ENCODE measurements at places on chromosomes 6 and 20.

- DNase-seq: no peak
Measured at GRCh38 chr20:64265201-64265600, 9.7 kb downstream of the PCMTD2 start.

GRCh38 chr20:43776691-43777090, 49.9 kb upstream of the GTSF1L start:
- no peak for DNase-seq

- DNase-seq: no peak
Measured at GRCh38 chr20:45985573-45985972, 13.6 kb upstream of the ZNF335 start.

GRCh38 chr6:111721753-111722154, 116.1 kb upstream of the TRAF3IP2 start:
- DNase-seq: peak; percentile 53

DNA sequence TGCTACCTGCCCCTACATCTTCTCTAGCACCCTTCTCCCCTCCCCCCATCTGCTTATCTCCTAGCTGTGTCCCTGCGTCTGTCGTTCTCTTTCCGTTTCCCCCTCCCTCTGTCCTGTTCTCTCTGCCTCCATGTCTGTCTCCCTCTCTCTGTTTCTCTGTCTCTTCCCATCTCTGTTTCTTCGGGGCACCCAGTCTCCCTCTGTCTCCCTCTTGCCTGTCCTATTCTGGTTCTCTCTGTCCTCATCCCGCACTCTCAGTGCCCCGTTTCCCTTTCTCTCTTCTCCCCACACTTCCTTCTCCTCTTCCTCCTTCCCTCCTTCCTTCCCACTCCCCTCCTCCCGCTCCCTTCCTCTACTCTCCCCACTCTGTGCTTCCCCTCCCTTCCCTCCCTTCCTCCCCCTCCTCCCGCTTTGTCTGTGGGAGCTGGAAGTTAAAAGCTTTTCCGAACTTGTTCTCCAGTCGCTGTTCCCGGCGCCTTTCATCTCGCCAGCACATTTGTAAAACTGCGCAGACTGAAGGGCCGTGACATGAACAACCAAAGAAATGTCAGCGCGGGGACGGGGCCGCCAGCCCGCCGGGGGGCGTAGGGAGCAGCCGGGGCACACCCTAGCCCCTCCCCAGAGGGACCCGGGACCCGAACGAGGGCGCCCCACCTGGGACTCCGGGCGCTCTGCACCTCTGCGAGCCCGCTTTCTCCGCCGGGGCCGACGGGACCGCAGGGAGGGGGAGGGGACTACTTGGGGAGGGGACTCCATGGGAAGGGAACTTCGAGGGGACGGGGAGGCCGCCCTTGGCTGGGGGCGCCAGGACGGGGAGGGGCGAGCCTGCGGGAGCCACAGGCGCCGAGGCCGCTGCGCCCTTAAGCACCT, 4.0 kb upstream of the CDH22 start:
- DNase-seq: no peak

DNA sequence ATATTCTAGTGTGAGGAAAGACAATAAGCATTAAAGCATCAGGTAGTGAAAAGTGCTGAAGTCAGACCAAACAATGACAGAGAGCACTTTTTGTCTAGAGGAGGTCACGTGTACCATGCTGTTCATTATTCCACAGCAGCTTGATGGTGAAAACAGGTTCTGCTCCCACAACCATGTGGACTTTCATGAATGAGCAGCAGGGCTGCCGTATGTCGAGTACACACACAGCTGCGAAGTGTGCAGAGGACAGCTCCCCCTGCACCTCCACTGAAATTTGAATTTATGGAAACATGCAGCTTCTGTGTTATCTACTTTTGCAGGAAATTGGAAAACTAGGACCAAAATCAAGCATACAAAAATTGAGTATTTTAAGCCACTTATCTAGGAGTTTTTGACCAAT, 85.3 kb downstream of the MAP7 start:
- DNase-seq: no peak

- no peak for DNase-seq
Measured at GRCh38 chr6:29791162-29791561, 36.5 kb upstream of the HLA-G start.

DNA sequence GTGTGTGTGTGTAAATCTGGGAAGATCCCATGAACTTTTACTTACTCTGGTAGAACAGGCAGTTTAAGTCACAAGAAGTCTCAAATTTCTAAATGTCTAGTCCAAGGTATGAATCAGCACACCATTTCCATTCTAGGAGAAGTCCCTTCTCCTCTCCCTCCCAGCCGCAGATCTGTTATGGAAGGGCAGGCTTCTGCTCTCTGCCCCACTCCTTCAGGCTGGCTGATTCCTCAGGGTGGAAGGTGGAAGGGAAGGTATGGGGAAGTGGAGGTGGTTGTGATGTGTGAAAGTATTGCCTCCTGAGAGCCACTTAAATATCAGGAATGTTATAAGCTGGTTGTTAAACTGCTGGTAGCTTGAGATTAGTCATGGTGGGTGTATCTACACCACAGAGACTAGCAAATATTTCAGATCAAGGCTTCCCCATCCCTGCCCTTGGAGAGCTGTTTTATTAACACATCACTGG, 44.5 kb upstream of the LAMA4 start:
- peak; percentile 75 for DNase-seq

DNA sequence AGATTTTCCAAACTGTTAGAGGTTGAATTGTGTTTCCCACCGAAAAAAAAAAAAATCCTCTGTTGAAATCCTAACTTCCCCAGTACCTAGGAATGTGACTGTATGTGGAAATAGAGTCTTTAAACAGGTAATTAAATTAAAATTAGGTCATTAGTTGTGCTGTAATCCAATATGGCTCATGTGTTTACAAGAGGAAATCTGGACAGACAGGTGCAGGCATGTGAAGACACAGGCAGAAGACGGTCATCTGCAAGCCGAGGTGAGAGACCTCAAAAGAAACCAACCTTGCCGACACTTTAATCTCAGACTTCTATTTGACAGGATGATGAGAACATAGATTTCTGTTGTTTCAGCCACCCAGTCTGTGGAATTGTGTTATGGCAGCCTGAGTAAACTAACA, 28.6 kb upstream of the EZR start:
- DNase-seq: no peak

- peak; percentile 58 for DNase-seq
Measured at GRCh38 chr6:142700671-142701312, 244.2 kb downstream of the HIVEP2 start.

- DNase-seq: no peak
Measured at GRCh38 chr6:128250370-128251070, 269.9 kb downstream of the PTPRK start.

GRCh38 chr6:5673019-5673790, 333.5 kb downstream of the NRN1 start:
- DNase-seq: peak; percentile 33

GRCh38 chr6:120272038-120272437, 922.5 kb upstream of the MAN1A1 start:
- no peak for DNase-seq

DNA sequence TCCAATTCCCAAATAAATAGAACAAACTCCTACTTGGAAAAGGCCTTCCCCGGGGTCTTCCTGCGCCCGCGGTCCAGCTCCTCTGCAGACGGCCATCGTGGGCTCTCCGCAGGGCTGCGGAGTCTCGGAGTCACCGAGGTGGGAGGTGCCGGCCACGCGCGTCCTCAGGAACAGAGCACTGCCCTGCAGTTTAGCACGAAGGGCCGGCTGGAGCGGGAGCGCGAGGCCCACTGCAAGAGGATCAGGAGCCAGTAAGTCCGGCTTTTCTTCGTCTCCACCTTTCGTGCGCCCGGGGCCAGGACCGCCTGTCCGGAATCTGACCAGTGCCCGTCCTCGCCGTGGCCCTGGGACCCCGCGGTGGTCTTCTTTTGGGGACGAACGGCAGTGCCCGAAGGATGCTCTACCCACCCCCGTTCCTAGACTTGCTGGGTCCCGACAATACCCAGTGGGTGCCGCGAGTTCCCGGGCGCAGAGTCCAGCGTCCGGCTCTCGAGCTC, 1.4 kb downstream of the BHLHE23 start:
- DNase-seq: no peak

GRCh38 chr6:20217324-20217855, 5.1 kb upstream of the MBOAT1 start:
- no peak for DNase-seq

- no peak for DNase-seq
Measured at GRCh38 chr6:130376936-130377335, 11.1 kb downstream of the TMEM200A start.

DNA sequence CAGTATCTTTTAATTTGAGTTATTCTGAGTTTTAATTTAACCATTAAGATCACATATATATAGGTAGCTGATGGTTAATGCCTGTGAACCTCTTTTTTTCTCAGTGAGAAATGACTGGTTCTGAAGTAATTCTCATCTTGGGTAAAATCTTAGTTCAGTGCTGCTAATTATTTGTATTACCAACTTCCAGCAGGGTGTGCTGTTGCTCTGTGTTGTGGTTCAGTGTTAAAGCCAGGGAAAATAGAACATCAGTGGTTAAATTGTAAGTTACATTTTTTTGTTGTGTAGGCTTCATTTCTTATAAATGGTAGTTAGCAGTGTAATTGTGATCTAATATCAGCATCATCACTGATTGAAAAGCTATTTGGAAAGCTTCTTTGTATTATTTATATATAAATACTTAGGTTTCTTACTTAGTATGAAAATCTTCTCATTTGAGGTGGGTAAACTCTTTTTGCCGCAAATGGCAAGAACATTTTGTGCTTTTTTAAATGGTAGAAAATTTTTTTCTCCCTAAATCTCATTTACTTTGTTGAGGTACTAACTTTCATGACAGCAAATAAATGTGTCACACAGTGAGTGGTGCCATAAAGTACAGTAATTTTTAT, 43.7 kb downstream of the CDC5L start:
- peak; percentile 76 for DNase-seq

DNA sequence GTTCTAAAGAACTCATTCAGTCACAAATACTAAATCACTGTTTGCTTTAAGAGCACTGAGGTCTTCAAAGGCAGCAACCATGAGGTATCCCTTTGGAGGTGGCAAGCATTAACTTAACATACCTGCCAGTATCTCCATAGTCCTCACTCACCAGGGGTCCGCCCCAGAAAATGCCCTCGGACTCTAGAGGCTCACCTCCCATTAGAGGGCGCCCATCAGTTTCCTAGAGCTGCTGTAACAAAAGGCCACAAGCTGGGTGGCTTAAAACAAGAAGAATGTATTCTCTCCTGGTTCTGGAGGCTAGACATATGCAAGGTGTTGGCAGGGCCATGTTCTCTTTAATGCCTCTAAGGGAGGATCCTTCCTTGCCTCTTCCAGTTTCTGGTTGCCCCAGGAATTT, 12.0 kb upstream of the RNGTT start:
- DNase-seq: no peak

- peak; percentile 84 for DNase-seq
Measured at GRCh38 chr6:170476360-170476759, 76.7 kb downstream of the PSMB1 start.

GRCh38 chr20:2804852-2805688, 4.6 kb upstream of the CPXM1 start:
- DNase-seq: no peak

GRCh38 chr6:122995921-122996793, at the start of gene CLVS2:
Gene CLVS2 (plus strand): TSS chr6:122996235. CDS start chr6:122997778, 1,543 bp downstream.
- no peak for DNase-seq

- no peak for DNase-seq
Measured at GRCh38 chr6:163548624-163549023, 134.1 kb downstream of the QKI start.

DNA sequence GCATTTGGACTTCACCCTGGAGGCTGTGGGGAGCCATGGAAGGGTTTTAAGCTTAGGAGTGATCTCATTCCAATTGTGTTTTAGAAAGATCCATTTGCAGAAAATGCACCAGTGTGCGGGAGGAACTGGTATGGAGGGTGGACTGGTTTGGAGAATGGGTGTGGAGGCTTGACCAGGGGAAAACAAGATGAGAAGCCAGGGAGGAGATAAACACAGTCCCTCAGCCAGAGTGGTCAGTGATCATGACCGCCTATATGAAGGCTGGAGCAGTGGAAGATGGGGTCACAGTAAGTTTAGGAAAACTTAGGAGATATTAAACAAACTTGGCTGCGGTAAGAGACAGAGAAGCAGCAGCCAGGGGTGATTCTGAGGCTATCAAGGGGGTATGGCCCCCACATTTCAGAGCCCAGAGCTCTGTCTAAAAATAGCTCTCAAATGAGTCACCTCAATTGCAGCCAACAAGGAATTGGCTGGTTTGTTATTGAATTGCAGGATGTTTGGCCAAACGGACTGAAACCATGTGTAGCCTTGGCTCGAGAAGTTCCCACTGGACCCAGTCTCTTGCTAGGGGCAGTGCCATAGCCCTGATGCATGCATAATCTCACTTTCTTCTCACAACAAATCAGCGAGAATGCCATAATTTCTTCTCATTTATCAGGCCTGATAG, 159.9 kb upstream of the TOP1 start:
- DNase-seq: no peak

- no peak for DNase-seq
Measured at GRCh38 chr6:27867945-27868300, 44.3 kb downstream of the OR2B2 start.

DNA sequence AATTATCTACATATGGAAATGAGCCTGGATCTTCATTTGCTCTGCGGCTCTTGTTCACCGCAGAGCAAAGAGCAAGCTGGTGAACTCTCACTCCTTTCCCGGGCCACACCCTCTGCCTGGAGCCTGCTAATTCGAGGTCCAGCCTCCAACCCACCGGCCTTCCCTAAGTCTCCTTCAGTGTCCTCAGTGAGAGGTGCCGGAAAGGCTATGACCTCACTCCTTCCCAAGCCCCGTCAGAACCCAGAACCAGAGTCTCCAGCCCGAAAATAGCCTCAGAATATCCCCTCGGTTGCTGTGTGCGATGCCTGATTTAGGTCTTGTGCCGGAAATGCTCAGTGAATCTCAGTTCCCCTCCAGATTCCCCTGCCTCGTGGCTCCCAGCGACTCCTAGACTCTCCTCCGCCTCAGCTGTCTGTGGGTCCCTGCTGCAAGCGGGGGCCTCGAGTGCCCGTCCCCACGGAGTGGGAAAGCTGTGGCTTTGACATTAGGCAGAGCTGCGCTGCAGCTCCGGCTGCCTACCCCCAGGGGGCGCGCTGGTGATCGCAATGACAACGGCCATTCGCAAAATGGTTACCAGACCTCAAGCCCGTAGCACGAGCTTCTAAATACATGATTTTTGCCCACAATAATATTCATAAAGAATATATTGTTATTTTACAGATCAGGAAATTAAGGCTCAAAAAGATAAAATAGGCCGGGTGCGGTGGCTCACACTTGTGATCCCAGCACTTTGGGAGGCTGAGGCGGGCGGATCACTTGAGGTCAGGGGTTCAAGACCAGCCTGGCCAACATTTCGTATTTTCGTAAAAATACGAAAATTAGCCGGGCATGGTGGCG, 4.1 kb upstream of the BNIP5 start:
- peak; percentile 86 for DNase-seq

DNA sequence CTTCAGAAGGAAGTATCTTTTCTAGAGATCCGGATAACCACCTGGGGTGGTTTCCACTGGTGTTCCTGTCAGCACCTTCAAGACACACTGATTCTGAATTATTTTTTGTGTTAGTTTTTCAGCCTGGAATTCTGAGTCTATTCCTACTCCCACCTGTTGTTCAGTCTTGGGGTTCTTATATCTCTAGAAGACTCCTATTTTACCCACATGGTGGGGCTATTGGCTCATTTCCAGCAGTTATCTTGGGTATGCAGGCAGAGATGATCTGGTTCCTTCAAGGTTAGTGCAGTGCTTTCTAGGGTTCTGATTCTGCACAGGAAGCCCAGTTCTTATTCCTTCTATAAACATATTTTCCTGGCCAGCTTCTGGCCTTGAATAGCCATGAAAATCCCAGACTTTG, 175.6 kb upstream of the PDE7B start:
- peak; percentile 78 for DNase-seq

- DNase-seq: no peak
Measured at GRCh38 chr6:132964101-132964867, 149.9 kb downstream of the RPS12 start.
